Hindlimb muscle (tissue), 1 donor: ENCODE measurements at places on chromosomes 1 and 21. TPM values are rescaled to one million over a fixed set of nuclear protein-coding genes. Genes with fewer than 3 reads are reported as not detected.
A peak's percentile ranks its signal among the peaks of the same experiment; 100 is the strongest.

- no peak for DNase-seq
Measured at GRCh38 chr1:204093781-204094180, 20.9 kb downstream of the SOX13 start.

DNA sequence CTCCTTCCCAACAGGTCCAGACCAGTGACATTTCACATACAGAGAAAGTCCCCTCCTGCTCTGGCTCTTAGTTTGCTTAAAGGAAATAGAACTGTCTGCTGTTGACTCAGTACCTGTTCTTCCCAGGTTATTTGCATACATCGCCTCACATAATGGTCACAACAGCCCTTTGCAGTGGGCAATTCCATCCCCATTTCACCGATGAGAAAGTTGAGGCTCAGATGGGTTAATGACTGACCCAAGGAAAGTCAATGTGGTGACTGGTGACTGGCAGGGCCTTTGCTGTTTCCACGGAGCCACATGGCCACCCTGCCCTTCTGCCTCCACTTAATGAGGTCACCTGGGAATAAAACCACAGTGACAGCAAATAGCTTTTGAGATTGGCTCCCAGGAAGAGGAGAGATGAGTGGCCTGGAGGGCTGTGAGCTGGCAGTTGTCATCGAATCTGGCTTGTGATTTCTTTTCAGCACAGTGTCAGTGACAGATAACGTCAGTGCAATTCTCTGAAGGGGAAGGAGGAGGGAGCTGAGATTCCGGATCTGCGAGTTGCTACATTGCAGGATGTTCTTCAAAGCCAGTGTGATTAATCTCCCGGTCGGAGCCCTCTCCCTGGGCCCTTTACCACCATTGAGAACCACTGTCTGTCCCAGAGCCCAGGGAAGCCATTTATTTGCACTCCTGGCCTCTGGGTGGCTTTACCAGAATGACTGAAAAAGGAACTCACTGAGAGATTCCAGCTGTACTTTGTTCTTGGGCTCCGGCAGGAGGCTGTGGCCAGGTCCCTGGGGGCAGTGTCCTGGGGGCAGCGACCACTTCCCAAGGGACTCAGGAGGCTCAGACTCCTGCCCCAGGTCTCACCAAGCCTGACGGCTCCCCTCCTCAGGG lies 117.2 kb downstream of the CNIH3 start:
- DNase-seq = no peak

DNA sequence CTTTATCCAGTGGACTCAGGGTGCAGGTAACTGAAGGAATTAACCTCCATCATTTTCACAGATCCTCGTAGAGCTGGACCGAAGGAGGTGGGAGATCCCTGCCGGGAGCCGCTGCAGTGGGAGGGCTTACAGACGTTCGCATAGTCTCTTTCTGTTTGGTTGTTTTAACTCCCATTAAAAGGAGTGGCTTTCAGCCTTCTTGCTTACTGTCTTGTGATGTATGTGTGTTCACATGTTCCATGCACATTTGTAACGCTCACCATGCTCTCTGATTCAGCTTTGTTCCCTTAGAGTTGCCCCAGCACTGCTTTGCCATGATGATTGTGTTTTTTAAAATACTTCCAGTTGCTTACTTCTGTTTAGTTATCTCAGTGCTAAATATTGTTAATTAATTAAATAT lies 85.8 kb downstream of the ADARB1 start:
- DNase-seq = no peak

GRCh38 chr1:248152056-248152827 lies 7.3 kb downstream of the OR2M5 start:
- no peak for DNase-seq

DNA sequence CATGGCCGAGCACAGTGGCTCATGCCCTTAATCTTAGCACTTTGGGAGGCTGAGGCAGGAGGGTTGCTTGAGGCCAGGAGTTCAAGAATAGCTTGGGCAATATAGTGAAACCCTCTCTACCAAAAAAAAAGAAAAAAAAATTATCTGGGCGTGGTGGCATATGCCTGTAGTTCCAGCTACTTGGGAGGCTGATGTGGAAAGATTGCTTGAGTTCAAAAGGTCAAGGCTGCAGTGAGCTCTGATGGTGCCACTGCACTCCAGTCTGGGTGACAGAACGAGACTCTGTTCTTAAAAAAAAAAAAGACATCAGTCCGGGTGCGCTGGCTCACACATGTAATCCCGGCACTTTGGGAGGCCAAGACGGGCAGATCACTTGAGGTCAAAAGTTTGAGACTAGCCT lies 251.2 kb upstream of the CACYBP start:
- no peak for DNase-seq

- DNase-seq = peak; percentile 81
Measured at GRCh38 chr1:162541619-162542141, 19.8 kb upstream of the UAP1 start.

- peak; percentile 56 for DNase-seq
Measured at GRCh38 chr1:9539829-9540550, 725 bp downstream of the SLC25A33 start.

GRCh38 chr1:17030206-17030605 lies 18.5 kb upstream of the ATP13A2 start:
- no peak for DNase-seq

GRCh38 chr21:30747159-30747558 lies at the start of gene KRTAP21-2:
TSS of gene KRTAP21-2 (minus strand) at chr21:30747259. CDS start at chr21:30747202, 57 bp downstream.
- DNase-seq = no peak

GRCh38 chr1:240258910-240259309 lies 167.2 kb downstream of the FMN2 start:
- DNase-seq = no peak

- peak; percentile 45 for DNase-seq
Measured at GRCh38 chr21:31326522-31327242, 17.4 kb downstream of the TIAM1 start.

- DNase-seq = no peak
Measured at GRCh38 chr1:97144527-97144926, 422.9 kb downstream of the PTBP2 start.

DNA sequence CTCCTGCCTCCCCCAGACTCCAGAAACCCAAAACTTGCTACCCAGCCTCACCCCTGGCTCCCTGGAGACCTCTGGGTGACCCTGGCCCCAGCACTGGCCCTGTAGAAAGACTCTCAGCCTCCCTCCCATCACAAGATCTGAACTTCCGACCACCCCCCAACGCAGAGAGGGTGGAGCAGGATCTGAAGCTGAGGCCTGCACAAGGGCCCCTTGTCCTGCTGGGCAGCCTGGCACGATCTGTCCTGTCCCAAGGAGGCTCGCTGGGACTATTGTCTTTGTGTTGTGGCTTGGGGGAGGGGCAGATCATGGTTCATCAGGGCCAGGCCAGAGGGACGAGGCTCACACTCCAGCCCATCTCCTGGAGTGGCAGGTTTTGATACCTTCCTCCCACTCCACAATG lies 20.0 kb downstream of the PHLDA3 start:
- DNase-seq = no peak

DNA sequence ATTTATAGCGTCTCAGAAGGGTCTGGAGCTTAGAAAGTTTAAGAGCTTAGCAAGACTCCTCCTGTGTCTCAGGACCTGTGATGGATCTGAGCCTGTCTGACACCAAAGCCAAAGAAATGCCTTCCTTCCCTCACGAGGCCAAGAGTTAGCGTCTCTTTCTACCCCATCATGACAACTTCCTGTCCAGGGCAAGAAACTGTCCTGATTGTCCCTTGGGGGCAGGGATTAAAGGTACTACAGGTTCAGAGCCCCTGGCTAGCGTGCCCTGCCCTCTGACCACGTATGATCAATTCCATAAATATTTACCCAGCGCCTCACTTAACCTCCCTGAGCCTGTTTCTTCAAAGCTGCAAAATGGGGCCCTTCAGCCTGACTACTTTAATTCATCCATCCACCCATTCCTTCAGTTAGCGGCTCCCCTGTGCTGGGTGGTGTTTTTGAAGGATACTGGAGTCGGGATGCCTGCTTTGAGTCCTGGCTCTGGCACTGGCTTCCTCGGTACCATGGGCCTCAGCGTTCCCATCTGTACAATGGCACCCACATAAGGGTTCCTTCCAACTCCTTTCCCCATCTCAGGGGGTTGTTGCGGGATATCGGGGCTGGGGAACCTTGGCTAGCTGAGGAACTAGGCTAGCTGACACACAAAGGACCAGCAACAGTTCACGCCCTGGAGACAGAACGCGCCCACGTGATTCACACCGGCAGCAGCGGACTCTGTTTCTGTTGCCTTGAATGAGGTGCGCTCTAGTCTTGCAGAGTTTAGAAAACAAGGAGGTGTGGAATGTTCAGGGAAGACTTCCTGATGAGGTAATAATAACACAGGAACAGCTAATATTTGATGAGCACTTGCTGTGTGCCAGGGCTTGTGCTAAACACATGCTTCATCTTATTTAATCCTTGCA lies 23.0 kb upstream of the EPHA2 start:
- DNase-seq = no peak

DNA sequence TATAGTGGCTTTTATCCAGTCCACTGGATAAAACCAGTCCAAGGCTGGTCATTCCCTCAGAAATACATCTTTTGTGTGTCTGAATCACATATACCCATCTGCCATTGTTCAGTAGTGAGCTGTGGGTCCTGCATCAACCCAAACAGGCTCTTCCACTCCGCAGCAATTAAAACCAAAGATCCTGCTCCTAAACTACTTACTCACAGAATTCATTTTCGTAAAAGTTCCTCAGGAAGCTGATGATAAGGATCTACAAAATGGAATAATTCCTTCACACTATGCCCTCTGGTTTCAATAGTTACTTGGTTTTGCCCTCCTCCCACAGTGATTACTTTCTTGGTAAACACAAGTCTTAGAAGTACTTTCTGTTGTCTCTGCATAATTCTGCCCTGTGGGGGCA lies 5.1 kb upstream of the MFSD2A start:
- no peak for DNase-seq

DNA sequence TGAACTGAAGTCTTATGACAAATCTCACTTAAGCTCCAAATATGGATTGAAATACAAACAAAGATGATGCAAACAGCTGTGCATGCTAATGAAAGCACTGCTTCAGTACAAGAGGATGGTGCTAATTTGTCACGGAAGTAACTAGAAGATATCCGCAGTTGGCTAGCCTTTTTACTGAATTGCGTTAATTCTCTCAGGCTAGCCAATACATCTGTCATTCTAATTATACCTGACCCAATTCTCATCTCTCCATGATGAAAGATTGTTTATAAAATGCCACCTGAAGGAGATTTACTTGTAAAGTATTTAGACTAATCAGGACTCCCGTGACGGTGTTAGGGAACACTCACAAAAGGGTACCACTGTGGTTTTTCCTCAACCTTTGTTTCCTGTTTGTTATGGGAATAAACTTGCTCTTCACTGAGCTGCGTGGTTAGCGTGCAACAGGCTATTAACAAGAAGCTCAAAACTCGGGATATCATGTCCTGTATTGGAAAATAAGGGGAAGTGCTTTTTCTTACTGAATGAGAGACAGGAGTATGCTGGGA lies 162.5 kb downstream of the APP start:
- DNase-seq = no peak

- DNase-seq = no peak
Measured at GRCh38 chr1:15337656-15338402, 71.9 kb upstream of the EFHD2 start.

DNA sequence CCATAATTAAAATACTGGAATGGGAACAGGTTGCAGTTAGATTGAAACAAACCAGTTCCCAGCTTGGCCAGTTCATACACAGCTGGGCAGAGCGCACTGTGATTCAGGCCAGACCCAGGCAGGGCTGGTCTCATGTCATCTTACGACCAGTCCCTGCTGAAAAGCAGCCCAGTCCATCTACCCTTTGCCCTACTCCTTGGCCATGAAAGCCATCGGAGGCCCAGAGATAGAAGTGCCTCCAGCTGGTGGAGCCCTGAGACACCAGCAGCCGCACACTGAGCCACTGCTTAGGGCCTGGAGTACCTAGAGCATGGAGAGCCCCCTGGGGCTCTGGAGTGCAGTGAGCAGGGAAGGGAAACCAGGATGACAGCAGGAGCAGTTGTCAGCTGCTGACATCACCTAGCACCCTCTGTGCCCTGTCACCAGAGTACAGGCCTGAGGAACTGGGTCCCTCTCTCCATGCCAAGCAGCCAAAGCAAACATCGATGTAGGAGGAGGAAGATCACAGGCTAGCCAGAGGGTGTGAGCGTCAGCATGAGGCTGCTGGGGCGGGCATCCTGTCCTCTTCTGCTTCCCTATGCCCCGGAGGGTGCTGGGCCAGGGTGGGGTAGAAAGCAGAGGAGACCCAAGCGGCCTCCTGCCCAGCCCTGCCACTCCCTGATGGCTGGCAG lies 34.2 kb upstream of the TMEM125 start:
- no peak for DNase-seq

DNA sequence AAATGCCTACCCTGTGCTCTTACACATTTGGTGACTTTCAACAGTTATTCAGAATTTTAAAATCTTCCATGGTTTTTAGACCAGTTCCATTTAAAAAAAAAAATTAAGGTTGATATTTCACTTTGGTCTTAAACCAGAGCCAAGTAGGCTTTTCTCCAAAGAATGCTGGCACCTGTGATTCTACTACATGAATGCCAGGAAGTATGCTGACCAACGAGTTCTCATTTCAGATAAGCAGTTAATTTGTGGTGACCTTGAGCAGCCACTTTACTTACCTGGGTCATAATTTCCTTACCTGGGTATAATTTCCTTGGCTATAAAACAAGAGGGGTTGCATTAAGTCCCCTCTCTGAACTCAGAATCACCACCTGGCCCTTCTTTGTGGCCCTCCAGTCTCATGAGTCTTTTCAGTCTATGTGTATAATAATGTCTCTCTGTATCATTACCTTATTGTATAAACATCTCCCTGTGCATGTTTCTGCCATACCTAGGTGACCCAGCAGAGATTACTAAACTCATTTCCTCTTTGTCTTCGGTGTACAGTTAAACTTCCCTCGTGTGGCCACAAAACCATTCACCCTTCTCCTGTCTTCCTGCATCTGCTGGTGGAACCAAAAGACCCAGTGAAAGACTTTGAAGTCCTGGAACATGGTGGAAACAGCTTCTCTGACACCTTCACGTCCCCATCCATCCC lies 139.1 kb upstream of the DPT start:
- no peak for DNase-seq

- no peak for DNase-seq
Measured at GRCh38 chr1:201916649-201917249, 28.1 kb downstream of the SHISA4 start.

GRCh38 chr1:50620680-50621329 lies 197.6 kb upstream of the DMRTA2 start:
- DNase-seq = no peak

HSD3B1 gene
- not detected for polyA plus RNA-seq

CSDE1 gene
- 432 TPM for polyA plus RNA-seq

RUNX3 gene
- 0.72 TPM for polyA plus RNA-seq

VCAM1 gene
- polyA plus RNA-seq = 14.8 TPM

HORMAD1 gene
- polyA plus RNA-seq = not detected

GNG4 gene
- polyA plus RNA-seq = 0.28 TPM
